Activated naive CD8-positive, alpha-beta T cell treated with anti-CD3 and anti-CD28 coated beads for 36 hours (primary cell): ENCODE measurements at places on chromosomes 4 and X. TPM values are rescaled to one million over a fixed set of nuclear protein-coding genes. Genes with fewer than 3 reads are reported as not detected.

GRCh38 chr4:169315530-169316343, 45.0 kb upstream of the SH3RF1 start:
- DNase-seq = no peak

- no peak for DNase-seq
Measured at GRCh38 chrX:97844943-97845342, 961.2 kb downstream of the RPA4 start.

- no peak for DNase-seq
Measured at GRCh38 chr4:47462799-47463234, 685 bp downstream of the COMMD8 start.

ELOVL6 gene
- total RNA-seq = 8.4 TPM

LRIT3 gene
- total RNA-seq = 0.16 TPM

SPANXN4 gene
- total RNA-seq = not detected

SMIM10L2A gene
- total RNA-seq = 0.31 TPM

EREG gene
- not detected for total RNA-seq

HELT gene
- total RNA-seq = not detected
